Endodermal cell (in vitro differentiated cells): ENCODE measurements at places on chromosomes 11 and 22.

- DNase-seq: no peak
These were observed 67.8 kb downstream of the NECTIN1 start for GRCh38 chr11:119661226-119661625.

DNA sequence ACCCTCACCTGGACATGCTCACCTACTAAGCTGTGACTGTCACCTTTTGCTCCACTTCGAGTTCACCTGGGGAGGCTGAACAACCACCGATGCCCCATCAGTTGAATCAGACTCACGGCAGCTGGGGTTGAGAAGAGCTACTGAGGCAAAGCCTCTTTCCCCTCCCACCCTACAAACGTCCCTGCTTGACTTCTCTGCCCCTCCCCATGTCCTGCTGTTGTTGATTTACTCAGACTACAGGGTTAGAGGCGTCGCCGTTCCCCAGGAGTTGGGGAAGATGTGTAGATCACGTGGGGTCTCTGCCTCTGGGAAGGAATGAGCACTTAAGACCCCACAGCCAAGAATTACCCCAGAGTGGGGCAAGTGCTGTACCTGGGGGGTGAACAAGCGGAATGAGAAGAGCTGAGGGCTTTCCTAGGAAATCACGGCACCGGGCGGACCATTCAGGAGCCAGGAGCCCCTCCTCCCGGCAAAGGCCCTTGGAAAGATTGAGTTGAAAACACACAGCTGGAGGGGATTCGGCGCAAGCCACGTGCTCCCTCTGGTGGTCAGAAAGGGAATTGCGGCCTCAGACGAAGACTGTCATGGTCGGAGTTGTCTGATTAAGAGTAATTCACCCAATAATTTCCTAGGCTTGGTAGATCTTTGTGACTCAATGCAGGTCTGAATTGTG is 7.0 kb downstream of the FXYD2 start:
- DNase-seq: peak; percentile 97

- DNase-seq: no peak
These were observed 1.6 kb downstream of the NADSYN1 start for GRCh38 chr11:71454470-71455113.

DNA sequence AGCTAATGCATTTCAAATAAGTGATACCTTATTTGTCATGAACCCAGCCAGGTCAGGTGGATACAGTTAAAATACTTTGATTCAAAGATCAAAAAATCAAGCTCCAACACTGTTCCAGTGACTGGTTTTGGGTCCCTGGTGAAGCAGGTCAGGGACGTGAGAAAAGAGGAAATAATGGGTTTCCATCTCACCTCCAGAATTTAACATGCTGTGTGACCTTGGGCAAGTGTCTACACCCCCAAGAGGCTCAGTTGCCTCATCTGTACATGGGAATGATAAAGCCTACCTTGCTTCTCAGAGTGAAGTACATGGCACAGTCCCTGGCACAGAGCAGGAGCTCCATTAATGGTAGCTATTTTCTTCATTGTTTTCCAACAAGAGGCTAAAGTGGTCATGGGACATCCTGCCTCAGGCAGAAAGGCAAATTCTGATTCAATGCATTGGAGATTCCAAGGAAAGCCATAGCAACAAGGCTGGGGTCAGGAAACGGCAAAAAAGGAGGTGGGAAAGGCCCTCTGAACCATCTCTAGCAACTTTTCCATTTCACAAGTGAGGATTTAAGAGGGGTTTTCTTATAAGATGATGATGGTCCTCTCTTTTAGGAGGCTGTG is 108.5 kb downstream of the CSNK2A3 start:
- no peak for DNase-seq

DNA sequence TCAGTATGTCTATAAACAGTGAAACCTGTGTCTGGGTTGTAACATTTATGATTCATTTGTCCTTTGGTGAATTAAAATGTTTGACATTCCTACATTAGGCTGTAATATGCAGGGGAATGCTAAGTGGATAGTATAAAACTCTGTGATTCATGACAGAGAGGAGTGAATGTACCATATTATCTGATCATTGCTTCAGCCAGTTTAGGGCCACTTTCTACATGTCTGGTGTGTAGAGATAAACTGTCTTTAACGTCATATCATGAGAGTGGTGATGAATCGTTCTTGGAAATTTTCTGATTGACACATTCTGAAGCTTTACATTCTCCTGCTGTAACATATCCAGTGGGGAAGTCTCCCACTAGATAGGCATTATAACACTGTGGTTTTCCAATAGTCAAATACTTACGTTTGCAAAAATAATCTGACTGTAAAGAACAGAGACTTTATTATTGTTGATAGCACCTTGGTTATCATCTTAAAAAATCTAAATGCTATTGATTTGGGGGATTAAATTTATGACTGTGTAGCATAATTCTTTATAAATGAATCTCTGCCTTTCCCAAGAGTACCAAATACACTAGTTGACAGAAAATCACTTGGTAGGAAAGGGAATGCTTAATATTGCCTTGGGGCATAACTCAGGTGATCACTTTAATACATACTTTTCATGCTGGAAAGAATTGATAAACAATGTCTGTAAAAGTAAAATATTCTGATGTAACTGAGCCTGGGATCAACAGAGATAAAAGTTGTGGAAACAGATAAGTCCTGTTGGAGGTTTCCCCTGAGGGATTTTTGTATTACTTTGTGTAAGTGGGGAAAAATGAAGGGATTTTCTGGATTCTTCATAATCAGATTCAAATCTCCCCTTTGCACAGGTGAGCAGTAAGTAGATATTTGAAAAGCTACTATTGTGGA is 427.9 kb downstream of the JRKL start:
- DNase-seq: no peak

DNA sequence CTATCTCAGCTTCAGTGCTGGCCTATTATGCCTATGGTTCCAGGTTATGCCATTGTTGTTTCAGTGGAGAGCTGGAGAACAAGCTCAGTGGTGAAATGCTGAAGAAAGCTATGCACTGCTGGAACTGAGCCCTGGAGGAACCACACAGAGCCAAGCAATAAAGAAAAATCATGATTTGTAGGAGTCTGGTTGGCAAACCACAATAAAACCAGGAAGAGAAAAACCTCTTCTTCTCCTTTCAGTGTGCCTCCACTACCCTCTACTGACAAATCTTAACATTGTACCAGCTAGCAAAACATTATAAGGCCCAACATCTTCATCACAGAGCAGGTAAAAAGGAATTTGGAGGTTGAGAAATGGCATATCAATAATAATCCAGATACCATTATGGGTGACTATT is 5.3 kb downstream of the OR51F2 start:
- DNase-seq: no peak

GRCh38 chr11:11411401-11411985 is 58.4 kb upstream of the CSNK2A3 start:
- DNase-seq: no peak

GRCh38 chr22:24181996-24182899 is 961 bp downstream of the SUSD2 start:
- peak; percentile 70 for DNase-seq

DNA sequence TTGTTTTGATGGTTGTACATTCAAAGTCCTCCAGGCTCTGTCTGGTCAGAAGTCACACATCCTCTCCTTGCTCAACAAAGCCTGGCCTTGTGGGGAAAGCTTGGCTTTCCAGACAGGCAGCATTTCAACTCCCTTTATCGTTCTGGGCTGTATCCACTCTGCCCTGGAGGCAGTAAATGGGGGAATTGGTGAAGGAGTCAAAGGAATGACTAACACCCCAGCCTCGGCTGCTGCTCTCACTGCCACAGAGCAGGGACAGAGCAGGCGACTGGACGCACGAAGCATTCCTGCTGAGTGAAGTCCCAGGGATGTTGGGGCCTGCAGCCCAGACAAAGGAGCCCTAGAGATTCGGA is 52.8 kb downstream of the WNT11 start:
- DNase-seq: peak; percentile 59

DNA sequence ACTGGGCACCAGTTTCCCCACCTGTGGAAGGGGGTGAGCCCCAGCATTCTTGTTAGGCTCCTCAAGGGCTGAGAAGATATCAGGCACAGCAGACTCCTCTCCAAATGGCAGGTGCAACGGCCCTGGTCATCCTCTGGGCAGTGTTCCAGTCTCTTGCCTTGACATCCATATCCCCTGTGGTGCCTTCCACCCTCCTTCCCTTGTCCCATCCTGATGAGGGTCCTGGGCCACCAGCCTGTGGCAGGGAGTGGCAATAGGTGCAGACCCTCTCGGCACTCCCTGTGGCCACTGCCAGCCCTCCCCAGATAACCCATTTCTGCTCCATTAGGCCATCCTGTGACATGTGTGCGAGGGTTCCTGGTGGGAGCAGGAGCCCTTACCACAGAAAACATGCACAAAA is 78.8 kb upstream of the NECTIN1 start:
- no peak for DNase-seq

GRCh38 chr22:39284142-39284980 is 35.1 kb downstream of the RPL3 start:
- DNase-seq: no peak

DNA sequence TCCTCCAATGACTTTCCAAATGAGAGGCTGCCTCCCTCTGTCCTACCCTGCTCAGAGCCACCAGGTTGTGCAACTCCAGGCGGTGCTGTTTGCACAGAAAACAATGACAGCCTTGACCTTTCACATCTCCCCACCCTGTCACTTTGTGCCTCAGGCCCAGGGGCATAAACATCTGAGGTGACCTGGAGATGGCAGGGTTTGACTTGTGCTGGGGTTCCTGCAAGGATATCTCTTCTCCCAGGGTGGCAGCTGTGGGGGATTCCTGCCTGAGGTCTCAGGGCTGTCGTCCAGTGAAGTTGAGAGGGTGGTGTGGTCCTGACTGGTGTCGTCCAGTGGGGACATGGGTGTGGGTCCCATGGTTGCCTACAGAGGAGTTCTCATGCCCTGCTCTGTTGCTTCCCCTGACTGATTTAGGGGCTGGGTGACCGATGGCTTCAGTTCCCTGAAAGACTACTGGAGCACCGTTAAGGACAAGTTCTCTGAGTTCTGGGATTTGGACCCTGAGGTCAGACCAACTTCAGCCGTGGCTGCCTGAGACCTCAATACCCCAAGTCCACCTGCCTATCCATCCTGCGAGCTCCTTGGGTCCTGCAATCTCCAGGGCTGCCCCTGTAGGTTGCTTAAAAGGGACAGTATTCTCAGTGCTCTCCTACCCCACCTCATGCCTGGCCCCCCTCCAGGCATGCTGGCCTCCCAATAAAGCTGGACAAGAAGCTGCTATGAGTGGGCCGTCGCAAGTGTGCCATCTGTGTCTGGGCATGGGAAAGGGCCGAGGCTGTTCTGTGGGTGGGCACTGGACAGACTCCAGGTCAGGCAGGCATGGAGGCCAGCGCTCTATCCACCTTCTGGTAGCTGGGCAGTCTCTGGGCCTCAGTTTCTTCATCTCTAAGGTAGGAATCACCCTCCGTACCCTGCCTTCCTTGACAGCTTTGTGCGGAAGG is 2.9 kb downstream of the APOC3 start:
- DNase-seq: no peak

DNA sequence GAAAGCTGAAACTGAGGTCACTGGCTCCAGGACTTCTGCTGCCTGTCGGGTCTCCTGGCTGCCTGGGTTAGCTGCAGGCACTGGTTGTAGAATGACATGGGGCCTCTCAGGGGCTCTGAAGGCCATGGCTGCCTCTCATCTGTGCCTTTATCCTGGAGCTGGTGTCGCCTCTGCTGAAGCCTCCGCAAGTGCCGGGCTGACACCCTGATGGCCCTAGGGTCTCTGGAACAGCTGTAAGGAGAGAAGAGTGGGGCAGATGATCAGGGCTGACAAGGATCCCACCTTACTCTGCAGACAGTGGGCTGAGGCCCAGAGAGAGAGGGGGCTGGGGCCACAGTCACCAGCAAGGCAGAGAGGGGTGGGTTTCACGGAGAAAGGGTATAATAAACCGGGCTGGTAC is 4.6 kb downstream of the PLA2G3 start:
- no peak for DNase-seq

DNA sequence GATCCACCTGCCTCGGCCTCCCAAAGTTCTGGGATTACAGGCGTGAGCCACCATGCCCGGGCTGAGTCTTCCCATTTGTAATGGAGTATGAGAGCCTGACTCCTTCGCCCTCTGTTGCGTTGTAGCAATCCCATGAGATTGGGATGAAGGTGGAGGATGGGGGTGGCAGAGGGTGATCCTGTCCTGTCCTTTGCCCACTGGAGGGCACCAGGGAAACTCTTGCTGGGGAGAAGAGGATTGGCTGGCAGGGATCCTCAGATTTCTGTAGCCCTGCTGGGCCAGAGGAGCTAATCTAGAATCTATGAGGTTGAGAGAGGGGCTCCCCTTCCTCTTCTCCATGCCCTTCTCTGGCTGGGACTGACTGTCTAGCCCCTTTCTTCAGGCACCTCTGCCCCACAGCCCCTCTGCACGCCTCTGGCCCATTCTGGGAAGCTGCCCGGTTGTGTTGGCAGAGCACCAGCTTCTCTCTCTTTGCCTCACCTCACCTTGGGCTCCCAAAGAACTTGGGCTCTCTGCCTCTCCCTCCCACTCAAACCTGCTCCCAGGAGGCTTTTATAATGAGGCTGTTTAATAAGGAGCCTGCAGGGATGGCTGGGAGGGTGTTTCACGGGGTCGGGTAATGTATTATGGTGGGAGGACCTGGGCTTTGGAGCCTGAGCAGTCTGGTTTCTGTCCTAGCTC is 9.5 kb upstream of the CATSPER1 start:
- no peak for DNase-seq

DNA sequence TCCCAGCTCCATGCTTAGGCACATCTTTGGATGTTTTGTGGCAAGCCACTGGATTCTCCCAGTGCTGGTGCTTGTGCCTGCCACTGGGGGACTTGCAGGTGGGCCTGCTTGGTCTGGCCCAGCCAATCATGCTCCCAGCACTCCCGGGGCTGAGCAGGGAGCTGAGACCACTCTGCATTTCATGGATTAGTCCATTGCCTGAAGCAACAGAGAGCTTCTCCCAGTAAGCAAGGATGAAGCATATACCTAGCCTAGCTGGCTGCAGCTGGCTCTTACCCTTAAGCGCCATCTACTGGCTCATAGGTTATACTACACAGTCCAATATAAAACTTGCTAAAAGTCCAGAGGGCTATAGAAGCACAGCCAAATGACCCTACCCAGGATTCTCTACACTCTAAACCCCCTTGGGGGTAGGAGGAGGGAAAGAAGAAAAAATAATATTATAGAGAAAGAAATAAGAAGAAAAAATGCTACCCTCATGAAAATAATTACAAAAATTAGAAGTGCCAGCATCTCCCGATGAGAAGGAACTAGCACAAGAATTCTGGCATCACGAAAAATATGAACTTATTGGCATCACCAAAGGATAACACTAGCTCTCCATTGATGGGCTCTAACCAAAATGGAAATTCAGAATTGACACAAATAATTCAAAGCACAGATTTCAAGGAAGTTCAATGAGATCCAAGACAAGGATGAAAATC is 275.3 kb downstream of the C11orf87 start:
- peak; percentile 69 for DNase-seq

- no peak for DNase-seq
These were observed 185.9 kb upstream of the CCDC90B start for GRCh38 chr11:83471831-83472727.

DNA sequence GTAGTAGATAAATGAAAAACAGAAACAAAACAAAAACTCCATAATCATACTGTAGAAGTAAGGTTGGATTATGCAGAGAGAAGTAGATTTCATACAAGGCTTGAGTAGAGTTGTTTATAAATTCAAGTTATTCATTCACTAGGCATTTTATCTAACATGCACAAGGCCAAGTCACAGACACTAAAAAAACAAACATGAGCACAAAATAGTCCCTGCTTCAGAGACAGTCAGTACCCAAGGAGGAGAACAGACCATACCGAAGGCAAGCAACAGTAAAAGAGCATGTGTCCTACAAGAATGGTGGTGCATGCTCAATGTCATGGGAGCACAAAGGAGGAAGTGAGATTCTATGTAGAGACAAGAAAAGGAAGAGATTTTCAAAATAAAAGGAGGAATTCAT is 796.5 kb upstream of the LRRC4C start:
- DNase-seq: no peak
